Astrocyte of the cerebellum (primary cell): ENCODE measurements at places on chromosomes 12 and 14.
A peak's percentile ranks its signal among the peaks of the same experiment; 100 is the strongest.

- DNase-seq = no peak
These were observed 340.1 kb downstream of the BCL11B start for GRCh38 chr14:98931911-98932310.

GRCh38 chr14:59601056-59601455 lies 24.4 kb upstream of the CCDC175 start:
- DNase-seq = no peak

- peak; percentile 40 for DNase-seq
These were observed 122.0 kb downstream of the TMEM117 start for GRCh38 chr12:43957732-43958372.

- peak; percentile 85 for DNase-seq
These were observed 7.4 kb downstream of the TCP11L2 start for GRCh38 chr12:106309671-106310505.

DNA sequence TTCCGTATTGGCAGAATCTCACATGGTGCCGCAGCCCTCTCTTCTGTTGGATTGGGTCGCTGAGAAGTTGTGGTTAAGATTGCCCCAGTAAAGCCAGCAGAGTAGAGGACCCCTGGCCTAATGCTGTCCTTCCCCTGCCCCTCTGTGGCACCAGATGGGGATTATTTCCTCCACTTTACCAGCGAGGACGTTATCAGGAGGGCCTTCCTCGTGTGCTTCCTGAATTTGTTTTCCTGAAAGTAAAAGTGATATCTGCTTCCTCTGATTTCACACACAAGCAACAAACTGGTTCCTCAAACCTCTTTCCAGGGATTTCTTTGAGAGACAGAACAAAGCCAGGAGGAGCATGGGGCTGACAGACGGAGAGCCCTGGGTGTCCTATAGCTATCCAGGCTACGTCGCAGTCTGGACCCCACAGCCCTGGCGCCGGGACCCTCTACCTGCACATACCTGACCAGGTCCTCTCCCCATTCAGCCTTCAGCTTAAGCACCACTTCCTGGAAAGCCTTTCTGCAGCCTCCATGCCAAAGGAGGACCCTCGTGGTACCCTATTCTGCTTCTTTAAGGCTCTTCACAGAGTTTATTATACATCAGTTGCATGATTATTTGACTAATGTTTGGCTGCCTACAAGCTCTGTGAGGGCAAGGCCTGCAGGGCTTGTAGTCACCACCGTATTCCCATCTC lies 314.8 kb upstream of the FKBP4 start:
- no peak for DNase-seq

DNA sequence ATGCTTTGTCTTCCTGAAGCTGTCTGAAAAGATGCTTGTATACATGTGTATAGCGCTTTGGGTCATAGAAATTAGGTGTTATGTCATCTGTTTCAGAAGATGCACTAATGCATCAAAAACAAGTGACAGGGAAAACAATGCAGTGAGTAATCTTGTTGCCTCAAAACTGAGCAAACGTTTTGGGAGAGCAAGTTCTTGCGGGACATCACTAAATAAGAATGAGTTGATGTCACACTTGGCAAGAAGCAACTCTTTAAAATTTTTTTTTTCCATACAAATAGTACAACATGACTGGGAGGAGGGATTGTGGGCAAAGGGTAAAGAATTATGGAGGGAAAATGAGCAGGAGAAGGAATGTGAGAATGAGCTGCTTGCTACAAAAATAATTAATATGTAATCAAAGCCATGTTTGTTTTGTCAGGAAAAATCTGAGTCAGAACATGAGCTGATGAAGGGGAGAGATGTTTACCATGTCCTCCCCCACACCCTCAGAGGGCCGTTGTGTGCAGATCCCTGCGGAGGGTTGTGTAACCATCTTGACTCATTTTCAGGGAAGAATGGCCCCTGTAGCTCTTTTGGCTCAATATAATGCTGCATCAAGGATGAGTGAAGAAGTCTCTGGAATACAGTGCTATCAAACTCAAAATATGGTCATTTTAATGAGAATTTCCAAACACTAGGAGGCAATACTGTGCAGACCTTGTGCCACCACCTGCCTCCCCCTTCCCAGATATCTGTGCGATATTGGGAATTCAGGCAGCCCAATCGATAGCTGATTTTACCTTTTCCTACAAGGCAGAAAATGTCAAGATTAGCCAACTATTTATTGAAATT lies 41.4 kb downstream of the BORCS5 start:
- DNase-seq = peak; percentile 87

DNA sequence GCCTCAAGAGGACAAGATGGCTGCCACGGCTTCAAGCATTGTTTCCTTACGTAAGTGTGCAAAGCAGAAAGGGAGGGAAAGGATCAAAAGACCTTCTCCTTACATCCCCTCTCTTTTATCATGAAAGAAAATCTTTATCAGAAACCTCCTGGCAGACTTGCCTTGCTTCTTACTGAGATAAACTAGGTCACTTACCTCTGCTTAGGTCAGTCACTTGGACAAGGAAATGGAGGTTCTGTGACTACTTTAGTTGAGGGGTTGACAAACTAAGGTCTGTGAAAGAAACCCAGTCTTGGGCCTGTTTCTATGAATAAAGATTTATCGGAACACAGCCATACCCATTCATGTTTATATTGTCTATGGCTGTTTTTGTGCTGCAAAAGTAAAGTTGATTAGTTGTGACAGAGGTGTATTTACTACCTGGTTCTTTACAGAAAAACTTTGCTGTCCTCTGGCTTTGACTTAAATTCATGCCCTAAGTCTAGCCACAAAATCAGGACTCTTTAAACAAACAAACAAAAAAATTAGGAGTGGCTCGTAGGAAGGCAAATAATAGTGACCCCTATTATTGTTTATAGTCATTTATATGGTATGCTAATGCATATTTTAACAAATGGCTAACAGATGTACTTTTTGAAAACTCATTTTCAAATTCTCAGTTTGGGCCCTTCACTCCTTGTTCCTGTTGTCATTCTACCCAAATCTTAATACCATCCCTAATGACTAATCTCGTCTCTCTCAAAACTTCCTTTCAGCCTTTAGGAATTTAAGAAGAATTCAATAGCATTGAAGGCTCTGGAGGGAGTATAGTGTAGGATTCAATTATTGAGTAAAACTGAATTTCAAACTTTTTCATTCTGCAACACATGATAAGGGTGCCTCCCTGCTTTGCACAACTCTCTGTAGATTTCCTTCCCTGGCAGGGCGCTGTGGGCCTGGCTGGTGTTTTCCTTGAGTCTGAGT lies 42.0 kb upstream of the ATP2B1 start:
- no peak for DNase-seq
